ENCODE measurements at places on chromosomes 13 and 19.
A peak's percentile ranks its signal among the peaks of the same experiment; 100 is the strongest.

DNA sequence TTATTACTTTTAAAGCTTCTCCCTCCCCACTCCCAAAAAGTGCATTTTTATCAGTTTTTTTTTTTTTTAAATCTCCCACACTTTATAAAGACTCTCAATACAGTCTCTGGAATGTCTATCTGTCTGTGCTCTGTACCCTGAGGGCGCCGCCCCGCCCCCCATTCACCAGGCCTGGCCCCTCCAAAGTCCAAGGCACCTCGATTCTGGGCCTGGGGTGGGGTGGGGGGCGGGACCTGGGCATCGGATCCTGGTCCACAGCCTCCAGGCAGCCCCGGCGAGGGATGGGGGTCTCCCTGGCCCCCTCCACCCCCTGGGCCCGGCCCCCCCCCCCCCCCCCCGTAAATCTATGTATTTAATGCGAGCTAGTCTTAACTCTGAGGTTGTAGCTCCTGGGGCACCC lies 23.3 kb downstream of the ZBTB7A start:
- DNase-seq: no peak

GRCh38 chr13:40259899-40260298 lies 406.5 kb downstream of the FOXO1 start:
- no peak for DNase-seq

DNA sequence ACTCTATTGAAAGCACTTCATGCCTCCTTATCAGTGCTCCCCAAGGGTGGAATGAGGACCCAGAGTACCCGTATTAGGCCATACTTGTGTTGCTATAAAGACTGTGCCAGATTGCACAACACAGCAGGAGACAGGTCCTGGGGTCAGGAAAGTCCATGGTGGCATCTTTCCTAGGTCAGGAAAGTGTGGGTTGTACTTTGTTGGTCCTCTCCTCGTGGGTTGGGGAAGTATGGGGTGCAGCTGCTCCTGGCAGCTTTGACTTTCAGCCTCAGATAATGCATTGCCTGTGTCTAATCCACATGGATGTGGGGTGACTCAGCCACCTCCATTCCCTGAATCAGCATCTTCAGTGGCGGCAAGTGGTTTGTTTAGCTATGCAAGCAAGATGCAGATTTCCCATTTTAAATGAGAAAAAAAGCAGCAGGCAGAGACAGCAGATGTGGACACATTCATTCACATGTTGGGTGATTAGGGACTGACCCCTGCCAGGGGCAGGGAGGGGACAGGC lies 8.4 kb upstream of the CYP2B6 start:
- no peak for DNase-seq

DNA sequence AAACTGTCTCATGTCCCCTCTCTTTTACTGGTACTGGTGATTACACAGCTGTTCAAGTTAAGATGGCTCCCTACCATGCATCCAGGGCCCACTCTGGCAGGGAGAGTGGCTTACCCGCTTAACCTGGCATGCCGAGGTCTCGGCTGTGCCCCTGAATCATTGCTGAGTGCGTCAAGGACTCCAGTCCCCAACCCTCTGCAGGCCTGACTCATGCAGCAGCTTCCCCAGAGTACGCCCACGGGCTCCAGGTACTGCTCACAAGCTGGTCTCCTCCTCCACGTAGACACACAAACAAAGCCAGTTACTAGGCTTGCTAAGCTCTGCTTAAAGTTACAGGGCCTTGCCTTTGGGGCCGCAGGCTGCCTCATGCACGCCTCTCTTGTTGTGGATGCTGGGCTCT lies 447.4 kb downstream of the COG6 start:
- no peak for DNase-seq

DNA sequence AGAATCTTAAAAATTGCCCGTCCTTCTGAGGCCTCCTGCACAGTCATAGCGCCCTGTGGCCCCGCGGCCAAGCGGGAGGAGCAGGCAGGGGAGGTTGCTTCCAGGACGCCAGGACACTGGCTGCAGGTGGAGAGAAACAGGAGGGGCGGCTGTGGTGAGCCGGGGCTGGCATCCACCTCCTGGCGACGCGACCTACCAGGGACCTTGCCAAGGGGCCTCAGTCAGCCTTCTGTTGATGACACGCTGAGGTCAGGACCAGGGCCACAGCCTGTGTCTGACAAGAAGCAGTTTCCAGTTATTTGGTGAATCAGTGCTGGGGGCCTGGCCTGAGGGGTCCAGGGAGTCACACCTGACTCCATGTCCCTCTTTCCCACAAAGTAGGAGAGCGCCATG lies 13.3 kb upstream of the MKNK2 start:
- no peak for DNase-seq

DNA sequence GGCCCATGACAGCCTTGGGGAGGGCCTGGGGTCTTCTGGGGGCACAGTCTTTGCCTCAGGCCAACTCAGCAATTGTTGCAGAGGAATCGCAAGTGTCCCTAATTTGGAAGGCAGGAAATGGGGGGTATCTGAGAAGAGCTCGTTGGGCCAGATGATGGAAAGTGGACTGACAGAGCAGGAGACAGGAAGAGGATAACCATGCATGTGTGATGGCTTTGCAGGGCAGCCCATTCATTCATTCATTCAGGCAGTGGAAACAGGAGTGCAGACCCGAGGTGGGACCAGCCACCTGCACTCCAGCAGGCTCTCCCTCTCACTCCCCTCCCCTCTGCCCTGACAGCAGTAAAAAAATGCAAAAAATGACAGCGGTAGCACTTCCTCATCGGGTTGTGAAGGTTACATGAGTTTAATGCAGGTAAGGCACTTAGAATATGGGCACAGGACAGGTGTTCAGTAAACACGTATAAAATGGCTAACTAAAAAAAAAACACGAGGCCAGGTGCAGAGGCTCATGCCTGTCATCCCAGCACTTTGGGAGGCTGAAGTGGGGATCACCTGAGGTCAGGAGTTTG lies 5.0 kb upstream of the TMEM147 start:
- no peak for DNase-seq

GRCh38 chr13:79212064-79212619 lies 193.9 kb downstream of the RBM26 start:
- no peak for DNase-seq

DNA sequence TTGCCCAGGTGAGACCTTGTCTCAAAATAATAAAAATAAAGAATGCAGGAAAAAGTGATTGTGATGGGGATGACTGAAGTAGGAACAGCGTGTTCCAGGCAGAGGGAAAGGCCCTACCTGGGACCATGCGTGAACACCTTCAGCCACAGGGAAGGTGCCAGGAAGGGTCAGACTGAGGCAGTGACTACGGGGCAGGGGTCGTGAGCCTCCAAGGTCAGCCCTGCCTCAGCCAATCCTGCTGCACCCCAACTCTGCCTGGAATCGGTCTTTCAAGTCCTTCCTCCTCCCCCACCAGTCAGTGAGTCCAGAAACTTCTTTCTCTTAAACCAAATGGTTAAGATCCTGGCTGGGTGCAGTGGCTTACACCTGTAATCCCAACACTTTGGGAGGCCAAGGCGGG lies 16.1 kb upstream of the TLE2 start:
- no peak for DNase-seq

DNA sequence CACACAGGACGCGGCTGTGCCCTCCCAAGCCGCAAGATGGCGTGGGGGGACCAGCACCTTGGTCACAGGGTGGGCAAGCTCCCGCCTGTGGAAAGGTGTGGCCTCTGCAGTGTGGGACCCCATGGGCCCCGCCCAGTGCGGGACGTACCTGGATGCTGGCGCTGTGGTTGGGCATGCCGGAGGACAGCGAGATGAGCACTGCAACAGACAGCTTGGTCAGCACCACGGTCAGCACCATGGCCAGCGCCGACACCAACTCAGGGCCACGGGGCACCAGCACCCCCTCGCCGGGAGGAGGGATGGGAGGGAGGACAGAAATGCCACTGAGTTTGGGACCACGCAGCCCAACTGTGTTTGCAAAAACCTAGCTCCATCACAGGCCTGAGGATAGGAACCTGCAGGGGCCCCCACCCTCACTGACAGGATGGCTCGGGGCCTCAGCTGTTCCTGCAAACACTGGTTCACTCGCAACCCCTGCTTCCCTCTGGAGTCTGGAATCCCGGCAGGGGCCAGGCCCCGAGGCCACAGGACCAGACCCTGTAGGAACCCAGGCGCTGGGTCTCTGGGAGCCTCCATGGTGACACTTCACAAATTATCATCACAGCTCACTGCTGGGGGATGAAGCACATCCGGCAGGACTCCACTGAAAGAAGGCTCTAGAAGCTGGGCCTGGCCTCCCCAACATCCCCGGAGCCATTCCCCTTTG lies 27.1 kb downstream of the IZUMO4 start:
- no peak for DNase-seq

DNA sequence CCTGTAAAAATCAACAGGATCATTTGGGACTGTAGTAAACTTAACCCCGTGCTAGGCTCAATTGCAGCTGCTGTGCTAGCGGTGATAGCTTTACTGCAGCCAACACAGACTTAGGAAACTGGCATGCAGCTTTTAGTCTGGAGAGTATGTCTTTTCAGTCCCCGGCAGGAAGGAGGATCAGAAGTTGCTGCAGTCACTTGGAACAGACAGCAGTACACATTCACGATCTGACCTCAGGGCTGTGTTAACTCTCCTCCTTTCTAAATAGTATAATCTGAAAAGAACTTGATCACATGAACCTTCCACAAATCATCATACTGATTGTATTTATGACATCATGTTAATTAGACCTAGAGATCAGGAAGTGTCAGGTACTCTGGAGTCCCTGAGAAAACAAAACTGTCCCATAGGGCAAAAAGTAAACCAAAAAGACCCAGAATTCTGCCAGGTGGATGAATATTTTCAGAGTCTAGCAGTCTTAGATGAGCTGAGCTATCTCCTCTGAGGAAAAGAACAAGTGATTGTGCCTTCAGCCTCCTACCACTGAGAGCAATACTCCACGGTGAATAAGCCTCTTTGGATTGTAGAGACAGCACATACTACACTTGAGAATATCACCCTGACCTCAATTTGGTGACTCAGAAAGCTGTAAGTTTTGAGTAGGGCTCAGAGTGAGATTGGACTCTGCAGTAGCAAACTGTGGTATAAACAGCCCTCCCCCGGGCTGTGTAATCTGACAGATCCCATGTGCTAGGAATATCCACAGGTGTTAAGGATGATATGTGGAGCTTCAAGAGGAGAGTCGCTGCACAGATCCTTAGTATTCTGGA lies 181.0 kb upstream of the GPR12 start:
- no peak for DNase-seq

DNA sequence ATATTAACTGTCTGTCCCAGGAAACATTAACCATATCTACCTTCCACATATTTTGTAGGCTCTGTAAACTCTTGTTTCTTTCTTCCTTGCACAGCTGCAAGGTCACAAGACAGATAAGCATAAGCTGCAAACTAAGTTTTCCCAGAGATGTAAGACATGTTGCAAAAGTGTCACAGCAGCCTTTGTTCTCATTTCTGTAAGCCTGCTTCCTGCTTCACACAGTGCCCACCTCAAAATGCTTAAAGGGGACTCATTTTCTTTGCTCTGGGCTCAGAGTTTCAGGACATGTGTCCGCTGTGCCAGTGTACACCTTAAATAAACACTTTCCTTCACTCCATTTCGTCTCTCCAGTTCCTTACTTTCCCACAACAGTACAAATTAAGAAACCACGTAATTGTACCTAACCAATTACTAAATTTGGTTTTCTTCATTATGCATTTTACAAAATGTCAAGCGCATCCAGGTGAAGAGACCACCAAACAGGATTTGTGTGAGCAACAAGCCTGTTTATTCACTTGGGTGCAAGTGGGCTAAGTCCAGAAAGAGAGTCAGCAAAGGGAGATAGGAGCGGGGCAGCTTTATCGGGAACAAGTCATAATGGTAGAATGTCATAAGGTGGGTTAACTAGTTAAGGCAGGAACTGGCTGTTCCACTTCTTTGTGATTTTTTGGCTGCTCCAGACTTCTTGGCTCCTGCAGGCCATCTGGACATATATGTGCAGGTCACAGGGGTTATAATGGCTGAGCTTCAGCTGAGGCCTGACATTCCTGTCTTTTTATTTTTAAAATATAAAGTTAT lies 12.7 kb upstream of the ZNF431 start:
- no peak for DNase-seq

DNA sequence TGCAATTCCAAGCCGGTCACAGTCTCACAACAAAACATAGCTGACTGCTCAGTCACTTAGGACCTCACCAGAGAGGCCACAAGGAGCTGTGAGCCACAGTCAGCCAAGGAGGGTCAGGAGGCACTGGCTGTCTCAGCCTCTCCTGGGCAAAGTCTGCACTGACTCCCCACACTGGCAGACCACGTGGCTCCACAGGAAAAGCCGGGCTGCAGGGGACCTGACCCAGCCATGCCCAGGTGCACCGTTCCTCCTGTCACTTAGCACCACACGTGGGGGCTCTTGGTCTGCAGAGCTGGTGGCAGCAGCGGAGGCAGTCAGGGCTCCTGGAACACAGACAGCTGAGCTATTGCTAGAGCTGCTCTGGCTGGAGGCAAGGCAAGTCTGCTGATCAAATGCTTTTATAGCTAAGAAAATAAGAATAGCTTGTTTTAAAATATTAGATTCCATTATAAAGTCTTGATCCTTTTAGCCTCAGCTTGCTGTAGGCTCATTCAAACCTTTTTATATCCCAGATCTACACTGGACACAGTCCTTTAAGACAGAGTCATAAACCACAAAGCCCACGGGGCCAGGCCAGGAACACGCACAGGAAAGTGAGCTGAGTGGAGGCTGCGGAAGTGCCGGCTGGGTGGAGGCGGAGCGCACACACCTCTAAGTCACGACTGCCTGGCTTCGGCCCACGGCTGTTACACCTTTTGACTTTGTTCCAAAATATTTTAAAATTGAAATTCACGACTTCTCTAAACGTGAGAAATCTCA lies 744.1 kb downstream of the UQCRFS1 start:
- peak; percentile 33 for DNase-seq

DNA sequence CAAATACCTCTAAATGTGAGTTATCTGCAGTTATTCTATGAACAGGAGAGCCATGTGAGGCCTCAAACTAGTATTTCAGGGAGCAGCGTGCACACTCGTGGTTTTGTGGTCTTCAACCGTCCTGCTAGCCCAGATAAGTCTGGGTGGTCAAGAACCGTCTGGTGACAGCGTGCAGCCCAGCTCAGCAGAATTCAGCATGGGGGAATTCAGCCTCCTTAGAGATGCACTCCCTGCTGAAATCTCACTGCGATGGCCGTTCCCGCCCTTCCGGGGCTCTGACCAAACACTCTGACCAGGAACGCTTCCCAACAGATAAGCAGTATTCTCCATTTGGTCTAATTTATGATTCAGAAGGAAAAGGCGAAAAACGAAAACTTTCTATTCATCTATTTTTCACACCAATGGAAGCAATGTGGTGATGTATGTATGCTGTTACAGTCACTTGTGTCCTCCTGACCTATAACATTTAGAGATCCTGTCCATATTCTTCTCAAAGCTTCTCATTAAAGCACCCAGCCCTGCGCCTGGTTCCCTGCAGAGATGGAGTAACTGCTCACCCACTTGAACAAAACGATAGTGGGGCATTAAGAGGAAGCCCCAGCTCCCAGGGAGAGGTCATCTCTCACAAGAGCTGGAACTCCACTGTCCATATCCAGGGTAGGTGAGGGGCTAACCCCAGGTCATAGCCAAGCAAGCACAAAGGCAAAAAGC lies 2.9 kb downstream of the ANKRD27 start:
- DNase-seq: no peak

- no peak for DNase-seq
These were observed 880.2 kb downstream of the PCDH9 start for GRCh38 chr13:66349966-66350365.

- peak; percentile 85 for DNase-seq
These were observed at the start of gene GMIP for GRCh38 chr19:19643158-19644053. Gene GMIP (minus strand): TSS chr19:19643657. CDS start chr19:19643529, 128 bp downstream.

- DNase-seq: no peak
These were observed 96.8 kb upstream of the WASF3 start for GRCh38 chr13:26460648-26461047.
